CD4-positive, alpha-beta T cell treated with Interleukin-4 for 4 hours (primary cell): ENCODE measurements at places on chromosomes 7 and 10.

GRCh38 chr10:91614225-91614624 lies 18.6 kb downstream of the PPP1R3C start:
- no peak for DNase-seq

- no peak for DNase-seq
These were observed 370.6 kb downstream of the PARD3 start for GRCh38 chr10:34444223-34445183.

DNA sequence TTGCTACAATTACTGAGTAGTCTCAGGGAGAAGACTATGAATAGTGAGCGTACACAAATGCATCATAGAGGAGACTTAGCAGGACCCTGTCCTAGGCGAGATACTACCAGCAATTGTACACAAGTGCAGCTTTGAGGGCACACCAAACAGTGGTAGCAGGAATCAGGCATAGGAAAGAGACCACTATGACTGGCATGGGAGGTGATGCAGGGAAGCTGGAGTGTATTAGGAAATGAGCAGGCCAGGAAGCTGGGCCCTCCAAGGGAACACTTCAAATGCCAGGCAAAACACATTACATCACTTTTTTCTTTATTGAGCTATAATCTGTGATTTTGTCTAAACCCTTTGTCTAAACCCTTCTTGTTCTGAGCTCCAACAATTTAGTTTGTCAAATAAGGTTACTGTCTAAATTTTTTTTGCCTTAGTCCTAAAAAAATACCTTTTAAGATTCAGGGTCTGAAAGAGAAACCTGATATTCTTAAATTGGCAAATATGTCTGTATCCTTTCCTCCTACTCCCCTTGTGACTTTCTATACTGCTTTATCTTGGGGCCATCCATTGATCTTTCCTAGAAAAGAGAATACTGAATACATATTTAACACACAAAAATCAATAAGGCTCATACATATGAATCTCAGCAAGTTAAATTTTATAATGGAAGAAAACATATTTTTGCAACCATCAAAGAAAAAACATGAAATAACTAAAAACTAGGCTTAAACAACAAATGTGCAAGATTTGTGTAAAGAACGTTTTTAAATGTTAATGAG lies 193.8 kb upstream of the PHYHIPL start:
- no peak for DNase-seq

DNA sequence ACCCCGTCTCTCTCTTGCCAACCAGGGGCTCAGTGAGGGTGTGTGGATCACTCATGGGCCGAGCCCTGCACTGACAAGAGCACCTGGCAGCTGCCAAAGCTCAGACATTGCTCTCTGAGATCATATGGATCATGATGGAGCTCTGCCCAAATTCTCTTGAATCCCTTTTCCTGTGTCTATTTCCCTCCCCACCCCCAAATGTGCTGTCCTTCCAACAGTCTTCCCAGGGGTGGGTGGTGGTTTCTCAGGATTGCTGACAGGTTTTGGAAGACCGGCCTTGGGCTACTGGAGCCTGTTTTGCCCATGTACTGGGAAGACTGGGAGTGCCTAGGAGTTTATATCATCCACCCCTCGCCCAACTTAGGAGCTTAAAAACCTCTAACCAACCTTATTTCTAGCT lies 10.5 kb downstream of the ARHGAP22 start:
- DNase-seq, result no peak

DNA sequence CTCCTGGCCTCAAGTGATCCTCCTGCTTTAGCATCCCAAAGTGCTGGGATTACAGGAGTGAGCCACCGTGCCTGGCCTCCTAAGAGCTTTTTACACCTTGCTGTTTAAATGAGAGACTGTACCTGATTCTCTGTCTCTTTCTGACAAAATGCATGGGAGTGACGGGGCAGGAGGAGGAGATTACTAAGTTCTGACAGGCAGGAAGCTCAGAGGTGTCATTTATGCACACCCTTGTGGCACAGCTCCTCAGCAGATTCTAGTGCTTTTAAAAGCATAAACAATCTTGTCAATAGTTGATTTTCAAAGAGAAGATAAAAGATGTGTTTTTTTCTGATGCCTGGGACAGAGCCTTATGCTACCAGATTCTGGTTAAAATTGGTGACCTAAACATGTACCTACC lies 39.7 kb upstream of the STEAP4 start:
- DNase-seq, result no peak

DNA sequence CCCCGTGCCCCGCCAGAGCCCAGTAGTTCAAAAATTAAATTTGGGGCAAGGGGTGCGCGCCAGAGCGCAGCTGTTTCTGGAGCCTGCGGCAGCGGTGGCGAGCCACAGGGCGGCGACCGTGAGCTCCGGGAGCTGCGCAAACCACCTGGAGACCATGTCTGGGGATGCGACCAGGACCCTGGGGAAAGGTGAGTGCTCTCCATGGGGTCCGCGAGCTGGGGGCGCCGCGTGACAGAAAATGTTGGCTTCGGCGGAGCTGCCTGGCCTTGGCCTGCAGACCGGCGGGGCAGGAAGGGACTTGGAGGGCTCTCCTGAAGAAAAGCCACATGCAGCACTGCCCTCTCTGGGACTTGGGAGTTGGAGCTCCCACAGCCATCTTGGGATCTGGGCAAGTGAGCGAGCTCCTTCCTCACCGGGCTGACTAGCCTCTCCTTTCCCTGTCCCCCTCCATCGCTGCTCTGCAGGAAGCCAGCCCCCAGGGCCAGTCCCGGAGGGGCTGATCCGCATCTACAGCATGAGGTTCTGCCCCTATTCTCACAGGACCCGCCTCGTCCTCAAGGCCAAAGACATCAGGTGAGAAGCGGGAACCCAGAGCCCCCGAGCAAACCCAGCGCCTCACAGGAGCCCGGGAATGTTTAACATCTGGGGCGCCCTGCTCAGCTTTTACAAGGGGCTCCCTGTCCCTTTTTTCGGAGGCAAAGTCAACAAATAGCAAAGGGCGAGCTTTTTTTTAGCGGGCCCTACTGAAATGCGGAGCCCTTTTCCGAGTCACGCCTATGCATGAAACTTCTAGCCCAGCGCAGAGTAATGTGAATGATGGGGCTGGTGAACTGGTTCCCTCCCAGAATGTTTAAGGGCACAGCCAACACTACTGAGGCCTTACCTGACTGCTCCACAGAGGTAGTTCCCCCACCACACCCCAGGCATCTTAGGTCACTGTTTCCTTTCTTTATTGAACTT lies 6.1 kb downstream of the GSTO2 start:
- peak; percentile 31 for DNase-seq

GRCh38 chr10:24463611-24464426 lies 254.9 kb downstream of the KIAA1217 start:
- peak; percentile 13 for DNase-seq

DNA sequence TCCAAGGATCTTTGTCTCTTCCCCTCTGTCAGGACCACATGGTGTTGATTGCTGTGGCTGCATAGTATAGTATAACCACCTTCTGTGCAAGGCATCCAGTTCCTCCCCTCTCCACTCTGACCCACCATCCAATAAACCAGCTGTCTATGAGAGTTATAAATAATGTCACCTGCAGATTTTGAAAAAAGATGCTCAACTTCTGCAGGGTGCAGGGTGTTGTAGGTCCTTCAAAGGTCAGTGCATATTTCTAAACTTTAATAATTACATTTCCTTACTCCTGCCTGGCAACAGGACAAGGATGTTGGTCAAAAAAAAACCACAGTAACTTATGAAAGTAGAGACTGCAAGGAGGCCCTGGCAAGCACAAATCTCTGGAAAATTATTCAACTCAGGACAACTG lies 166.2 kb downstream of the PKD1L1 start:
- DNase-seq, result no peak

DNA sequence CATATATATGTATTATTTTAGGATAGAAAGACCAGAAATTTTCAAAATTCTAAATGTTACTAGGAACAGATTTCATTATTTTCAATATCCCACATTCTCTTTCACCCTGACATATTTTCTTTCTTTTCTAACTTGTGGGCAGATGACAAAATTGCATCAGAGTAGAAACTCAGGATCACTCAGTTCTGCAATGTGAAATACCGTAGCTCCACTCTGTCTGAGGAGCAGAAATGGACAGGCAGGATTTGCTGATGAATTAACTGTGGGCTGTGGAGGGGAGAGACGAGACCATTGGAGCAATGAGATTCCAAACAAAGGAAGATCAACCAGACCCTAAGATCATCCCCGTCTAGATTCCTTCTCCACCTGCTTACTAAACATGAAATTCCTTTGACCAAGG lies 37.0 kb upstream of the SVOPL start:
- no peak for DNase-seq

- no peak for DNase-seq
These were observed 21.6 kb upstream of the FAM20C start for GRCh38 chr7:170551-171363.

- DNase-seq, result no peak
These were observed 361.4 kb downstream of the EXOC4 start for GRCh38 chr7:133614251-133614650.

GRCh38 chr7:43018446-43018845 lies 86.3 kb downstream of the MRPL32 start:
- no peak for DNase-seq

DNA sequence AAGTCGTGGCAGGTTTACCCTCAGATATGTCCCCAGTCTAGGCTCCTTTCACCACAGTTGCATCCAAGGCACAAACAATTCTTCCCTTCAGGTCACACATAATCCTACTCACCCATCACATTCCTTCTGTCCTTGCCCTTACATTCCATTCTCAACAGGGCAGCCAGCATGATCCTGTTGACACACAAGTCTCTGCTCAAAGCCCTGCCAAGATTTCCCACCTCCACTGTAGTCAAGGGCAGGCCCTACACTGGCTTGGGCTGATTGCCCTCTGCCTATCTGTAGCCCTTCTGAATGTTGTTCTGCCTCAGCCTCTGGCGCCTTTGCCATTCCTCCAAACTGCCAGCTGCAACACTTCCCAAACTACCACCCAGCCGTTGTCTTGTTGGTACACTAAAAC lies 187.9 kb upstream of the AKR1E2 start:
- DNase-seq, result no peak

- peak; percentile 19 for DNase-seq
These were observed 25.0 kb downstream of the RTKN2 start for GRCh38 chr10:62243647-62243997.

DNA sequence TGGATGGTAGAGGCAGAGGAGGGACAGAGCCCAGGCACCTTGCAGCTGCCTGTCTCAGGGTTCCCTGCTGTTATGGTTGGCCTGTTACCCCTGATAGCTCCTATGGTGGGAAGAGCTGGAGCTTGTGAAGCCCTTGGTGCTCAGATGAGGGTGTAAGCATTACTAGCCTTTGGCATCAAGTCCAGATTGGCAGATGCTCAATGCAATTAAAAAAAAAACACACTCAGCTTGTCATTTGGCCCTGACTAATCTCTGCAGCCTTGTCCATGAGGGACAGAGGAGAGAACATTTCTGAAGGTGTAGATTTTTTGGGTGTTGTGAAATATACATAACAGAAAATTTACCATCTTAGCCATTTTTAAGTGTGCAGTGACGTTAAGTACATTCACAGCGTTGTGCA lies 86.3 kb downstream of the PLPP4 start:
- DNase-seq, result no peak

GRCh38 chr7:144908943-144909556 lies 73.2 kb upstream of the TPK1 start:
- DNase-seq, result no peak

DNA sequence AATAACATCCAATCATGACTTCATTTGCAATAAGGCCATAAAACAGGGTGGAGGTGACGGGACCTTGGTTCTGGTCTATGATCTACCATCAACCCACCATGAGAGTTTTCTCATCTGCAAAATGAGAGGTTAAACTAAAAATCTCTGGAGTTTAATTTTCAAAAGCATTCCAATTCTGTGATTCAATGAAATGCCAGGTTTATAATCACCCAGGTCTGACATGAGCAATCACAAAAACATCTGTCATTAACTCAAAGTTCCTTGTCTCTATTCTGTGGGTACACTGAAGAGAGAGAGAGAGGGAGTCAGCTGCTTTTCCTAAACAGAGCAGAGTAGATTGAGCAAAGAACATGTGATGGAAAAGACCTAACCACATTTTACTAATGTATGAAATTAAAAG lies 75.4 kb downstream of the NUDCD3 start:
- DNase-seq, result no peak

DNA sequence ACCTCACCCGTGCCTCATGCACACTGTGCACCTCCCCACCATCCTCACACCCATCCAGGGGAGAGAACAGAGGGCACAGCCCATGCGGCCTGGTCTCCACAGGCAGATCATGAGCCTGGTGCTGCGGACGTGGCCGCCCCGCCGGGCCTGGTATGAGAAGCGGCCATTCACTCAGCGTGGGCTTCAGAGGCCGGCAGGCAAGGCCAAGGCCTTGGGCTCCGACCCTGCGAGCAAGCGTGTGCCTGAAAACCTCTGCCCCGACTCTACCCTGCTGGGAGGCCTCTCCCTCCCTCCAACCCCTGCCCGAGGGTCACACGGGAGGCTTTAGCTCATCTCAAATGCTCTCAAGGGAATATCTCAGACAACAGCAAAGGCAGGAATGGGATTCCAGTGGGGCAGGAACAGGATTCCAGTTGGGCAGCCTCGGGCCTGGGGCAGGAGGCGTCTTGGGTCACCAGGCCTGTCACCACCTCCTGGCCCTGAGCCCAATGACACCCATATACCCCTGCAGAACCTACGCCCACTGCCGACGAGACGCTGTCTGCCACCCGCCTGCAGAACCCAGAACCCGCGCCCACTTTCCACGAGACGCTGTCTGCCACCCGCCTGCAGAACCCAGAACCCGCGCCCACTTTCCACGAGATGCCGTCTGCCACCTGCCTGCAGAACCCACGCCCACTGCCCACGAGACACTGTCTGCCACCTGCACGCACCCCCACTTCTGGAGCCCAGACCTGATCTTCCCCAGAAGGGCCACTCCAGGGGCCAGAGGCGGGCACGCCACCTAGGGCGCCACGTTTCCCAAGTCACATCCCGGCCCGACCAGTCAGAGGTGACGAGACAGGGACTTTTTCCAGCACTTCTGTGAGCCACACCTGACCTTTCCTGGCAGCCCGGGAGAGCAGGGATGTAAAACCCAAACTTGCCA lies 38.9 kb downstream of the ADAP1 start:
- no peak for DNase-seq

GRCh38 chr7:1252540-1253090 lies 19.9 kb downstream of the UNCX start:
- DNase-seq, result no peak

DNA sequence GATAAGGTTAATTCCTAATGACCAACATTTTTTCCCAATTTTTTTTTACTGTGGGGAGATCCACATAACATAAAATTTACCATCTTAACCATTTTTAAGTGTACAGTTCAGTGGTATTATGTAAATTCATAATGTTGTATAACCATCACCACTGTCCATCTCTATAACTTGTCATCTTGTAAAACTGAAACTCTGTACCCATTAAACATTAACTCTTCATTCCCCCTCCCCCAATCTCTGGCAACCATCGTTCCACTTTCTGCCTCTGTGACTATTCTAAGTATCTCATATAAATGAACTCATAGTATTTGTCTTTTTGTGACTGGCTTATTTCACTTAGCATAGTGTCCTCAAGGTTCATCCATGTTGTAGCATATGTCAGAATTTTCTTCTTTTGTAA lies 46.0 kb upstream of the HPS1 start:
- DNase-seq, result no peak

GRCh38 chr10:50384238-50384637 lies 132.9 kb upstream of the ASAH2 start:
- no peak for DNase-seq
